ENCODE measurements at places on chromosomes 3 and 15.

DNA sequence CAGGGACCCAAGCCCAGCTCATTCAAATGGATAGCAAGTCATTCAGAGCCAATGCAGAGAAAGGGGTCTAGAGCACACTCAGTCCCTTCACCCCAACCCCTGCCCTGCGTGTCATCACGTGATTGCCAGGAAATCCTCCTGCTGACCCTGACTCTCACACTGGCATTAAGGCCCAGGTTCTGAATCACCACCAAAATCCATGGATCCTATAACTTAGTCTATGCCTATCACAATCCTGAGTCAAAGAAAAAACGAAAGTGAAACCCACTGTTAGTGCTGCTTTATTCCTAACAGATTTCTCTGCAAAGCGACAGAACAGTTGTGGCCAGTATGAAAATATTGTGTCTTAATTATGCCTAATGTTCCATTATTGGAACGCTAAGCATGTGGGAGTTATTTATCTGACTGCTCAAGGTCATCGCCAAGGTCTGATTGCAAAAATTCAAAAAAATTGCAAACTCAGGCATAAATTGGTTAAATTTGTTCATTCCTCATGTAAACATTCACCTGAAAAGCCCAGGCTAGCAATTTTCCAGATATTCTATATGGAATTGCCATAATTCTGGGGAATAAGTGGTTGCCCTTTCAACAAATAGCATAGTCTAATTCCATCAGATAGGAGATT lies 108.7 kb upstream of the EIF1B start:
- DNase-seq: no peak

GRCh38 chr3:182165234-182165633 lies 453.5 kb downstream of the SOX2 start:
- DNase-seq: no peak

DNA sequence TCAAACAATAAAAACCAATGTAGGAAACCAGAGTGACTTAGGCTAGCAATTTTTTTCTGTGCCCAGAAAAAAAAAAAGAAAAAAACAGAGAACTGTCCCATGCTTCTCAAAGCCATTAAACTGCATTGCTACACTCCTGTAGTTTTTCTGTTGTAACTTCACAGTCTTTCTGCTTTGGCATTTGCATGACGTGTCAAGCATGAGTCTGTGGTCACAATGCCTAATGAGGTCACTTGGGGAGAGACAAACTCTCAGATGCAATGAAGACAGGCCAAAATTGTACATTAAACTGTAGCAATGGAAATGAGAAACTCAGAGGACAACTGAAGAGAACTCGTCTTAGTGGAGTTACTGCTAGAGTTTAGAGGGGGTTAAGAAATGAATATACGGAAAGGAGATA lies 30.8 kb downstream of the CCDC80 start:
- DNase-seq: no peak

DNA sequence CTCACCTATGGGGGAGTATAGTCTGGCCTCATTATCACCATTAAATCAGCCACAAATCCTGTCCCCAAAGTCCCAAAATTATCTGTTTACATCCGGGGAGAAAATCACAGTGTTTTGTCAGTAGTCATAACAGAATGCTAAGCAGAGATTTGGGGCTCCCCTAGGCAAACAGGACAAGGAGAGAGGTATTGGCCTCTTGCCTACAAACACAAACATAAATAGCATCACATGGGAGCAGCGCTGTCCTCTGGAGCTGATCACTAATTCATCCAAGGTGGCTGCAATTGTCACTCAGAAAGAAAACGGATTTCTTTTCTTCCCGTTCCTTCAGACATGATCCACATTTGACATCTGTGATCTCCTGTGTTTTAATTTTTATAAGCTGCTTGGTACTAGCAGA lies 1028.1 kb downstream of the NTRK3 start:
- no peak for DNase-seq

GRCh38 chr3:141853081-141853601 lies 23.3 kb upstream of the ATP1B3 start:
- DNase-seq: no peak

DNA sequence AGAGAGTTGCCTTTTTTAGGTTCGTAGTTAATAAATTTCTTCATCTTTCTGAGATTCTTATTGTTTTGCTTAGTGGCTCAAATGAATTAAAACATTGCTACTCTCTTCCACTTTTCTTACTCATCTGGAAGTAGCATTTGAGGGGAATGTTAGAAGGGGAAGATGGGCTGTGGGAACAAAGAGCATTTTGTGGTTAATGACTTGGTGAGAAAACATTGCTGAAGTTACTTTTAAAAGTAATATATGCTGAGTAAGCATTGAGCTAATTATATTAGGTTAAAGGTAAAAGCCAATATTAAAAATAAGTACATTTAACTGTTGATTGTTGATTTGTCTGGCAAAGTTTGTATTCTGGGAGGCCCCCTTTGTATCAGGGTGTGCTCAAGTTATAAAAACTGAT lies 5.7 kb downstream of the MORF4L1 start:
- no peak for DNase-seq

- DNase-seq: no peak
Measured at GRCh38 chr15:94666553-94666952, 435.2 kb downstream of the MCTP2 start.

DNA sequence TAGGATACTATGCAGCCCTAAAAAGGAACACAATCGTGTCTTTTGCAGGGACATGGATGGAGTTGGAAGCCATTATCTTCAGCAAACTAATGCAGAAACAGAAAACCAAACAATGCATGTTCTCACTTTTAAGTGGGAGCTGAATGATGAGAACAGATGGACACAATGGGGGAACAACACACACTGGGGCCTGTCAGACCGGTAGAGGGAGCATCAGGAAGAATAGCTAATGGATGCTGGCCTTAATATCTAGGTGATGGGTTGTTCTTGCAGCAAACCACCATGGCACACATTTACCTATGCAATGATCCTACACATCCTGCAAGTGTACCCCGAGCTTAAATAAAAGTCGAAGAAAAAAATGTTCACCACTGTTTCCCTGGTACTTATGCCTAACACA lies 17.5 kb downstream of the SENP7 start:
- no peak for DNase-seq

GRCh38 chr15:73715417-73715816 lies 31.2 kb downstream of the CD276 start:
- no peak for DNase-seq

DNA sequence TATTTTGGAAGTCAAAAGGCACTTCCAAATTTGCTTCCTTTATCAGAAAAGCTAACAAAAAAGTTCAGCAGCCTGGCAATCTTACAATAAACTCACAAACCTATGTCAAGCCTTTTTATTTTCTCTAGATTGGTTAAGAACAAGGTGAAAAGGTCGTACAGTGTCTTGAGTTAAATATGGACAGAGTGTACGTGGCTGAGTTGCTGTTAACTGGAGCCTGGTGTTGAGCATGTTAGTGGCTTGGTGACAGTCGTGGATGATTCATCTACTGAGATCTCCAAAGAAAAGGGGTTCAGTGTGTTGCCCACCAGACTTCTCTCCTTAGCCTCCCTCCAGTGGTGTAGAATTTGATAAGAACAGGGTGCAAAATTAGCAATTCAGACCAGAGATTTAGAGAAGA lies 89.7 kb downstream of the SSR3 start:
- DNase-seq: no peak

DNA sequence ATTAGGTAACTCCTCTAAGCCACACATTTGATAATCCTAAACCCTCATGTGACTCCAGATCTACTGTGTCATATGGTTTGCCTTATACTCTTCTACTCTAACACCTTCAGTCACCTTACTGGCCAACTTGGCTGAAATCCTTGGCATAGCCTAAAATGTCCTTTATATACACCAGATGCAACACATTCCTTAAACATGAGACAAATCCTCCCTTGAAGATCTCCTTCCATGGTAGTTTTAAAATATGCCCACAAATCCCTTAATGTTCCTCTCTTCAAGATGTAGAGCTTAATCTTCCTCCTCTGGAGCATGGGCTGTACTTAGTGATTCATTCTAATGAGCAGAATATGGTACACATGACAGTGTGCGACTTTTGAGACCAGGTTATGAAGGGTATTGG lies 238.9 kb downstream of the SUCLG2 start:
- no peak for DNase-seq

- no peak for DNase-seq
Measured at GRCh38 chr15:78242128-78242527, 7.8 kb upstream of the ACSBG1 start.

GRCh38 chr3:171234298-171235010 lies 207.9 kb upstream of the SLC2A2 start:
- DNase-seq: no peak
